Glutamatergic neuron (in vitro differentiated cells): ENCODE measurements at places on chromosomes 7 and 10.

- H3K27ac ChIP-seq = no peak overlapping the region
- peaks cover 3% of the 10 kb centered on the region for H3K4me1 ChIP-seq
- H3K4me3 ChIP-seq = peak overlapping the region; percentile 20
- H3K27me3 ChIP-seq = peaks cover 55% of the 10 kb centered on the region
These were observed 11.7 kb upstream of the HOXA2 start for GRCh38 chr7:27113991-27114769.

GRCh38 chr7:20786421-20786778 lies 286 bp downstream of the SP8 start:
- no peaks in the 10 kb centered on the region for H3K36me3 ChIP-seq
- no peak overlapping the region for H3K27ac ChIP-seq
- DNase-seq = no peak
- peaks cover 16% of the 10 kb centered on the region for H3K4me1 ChIP-seq

DNA sequence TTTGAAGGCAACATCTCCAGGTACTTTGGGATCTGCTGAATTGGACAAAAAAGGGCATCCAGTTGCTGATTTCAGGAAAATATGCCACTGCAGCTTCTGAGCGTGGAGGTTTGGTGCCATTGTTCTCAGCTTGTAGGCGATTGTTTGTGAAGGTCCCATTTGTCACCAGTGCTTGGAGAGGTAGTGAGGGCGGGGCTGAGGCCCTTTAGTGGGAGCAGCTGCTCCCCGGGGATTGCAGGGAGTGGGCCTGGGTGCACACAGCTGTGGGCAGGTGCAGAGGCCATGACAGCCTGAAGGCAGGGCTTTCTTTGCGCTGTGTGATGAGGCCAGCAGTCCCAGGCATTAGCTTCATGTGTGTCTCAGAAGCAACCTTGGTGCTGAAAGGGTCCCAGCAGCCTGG lies 3.9 kb downstream of the FAM20C start:
- H3K27me3 ChIP-seq = peaks cover 19% of the 10 kb centered on the region
- no peak for DNase-seq
- H3K36me3 ChIP-seq = peaks cover 14% of the 10 kb centered on the region
- peak overlapping the region; percentile 75 for H3K27ac ChIP-seq
- H3K4me1 ChIP-seq = peaks cover 28% of the 10 kb centered on the region
- peak overlapping the region; percentile 96 for H3K4me3 ChIP-seq

GRCh38 chr10:1193561-1193960 lies 137.4 kb downstream of the WDR37 start:
- H3K27me3 ChIP-seq = no peaks in the 10 kb centered on the region
- H3K27ac ChIP-seq = no peak overlapping the region
- H3K4me3 ChIP-seq = no peak overlapping the region
- no peak for DNase-seq
- H3K4me1 ChIP-seq = peaks cover under 1% of the 10 kb centered on the region

DNA sequence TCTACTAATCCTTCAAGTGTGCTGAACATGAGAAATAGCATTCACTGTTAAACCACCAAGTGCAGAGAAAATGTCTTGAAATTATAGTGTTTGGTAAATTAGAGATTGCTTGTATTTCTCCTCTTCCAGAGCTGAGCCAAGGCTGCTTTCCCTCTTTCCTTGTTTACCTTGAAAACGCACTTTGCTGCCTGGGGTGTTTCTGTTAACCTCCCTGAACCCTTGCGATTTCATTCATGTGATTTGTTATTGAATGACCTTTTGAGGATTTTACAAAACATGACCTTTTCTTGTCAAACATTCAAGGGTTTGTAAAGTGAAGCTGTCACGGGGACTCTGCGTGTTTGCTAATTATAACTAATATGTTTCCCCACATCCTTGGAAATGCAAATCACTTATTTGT lies 169.4 kb downstream of the LRMDA start:
- H3K4me3 ChIP-seq = no peak overlapping the region
- no peaks in the 10 kb centered on the region for H3K4me1 ChIP-seq

DNA sequence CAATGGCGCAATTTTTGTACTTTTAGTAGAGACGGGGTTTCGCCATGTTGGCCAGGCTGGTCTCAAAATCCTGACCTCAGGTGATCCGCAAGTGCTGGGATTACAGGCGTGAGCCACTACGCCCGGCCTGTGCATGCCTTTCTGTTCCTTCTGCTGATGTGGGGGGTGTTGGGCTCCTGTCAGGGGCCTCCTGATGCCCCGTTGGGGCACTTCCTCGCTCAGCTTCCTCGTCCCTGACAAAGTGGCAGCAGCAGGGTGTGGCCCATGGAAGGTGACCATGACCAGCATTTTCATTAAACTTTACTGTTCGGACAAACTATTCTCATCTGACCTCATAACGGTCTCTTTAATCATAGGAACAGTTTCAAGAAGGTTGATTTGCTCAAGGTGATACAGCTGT lies 69.4 kb downstream of the TBXAS1 start:
- peaks cover 18% of the 10 kb centered on the region for H3K36me3 ChIP-seq
- no peak overlapping the region for H3K4me3 ChIP-seq
- H3K27me3 ChIP-seq = no peaks in the 10 kb centered on the region
- no peaks in the 10 kb centered on the region for H3K4me1 ChIP-seq
- H3K27ac ChIP-seq = no peak overlapping the region

GRCh38 chr7:74619235-74619860 lies 38.2 kb upstream of the GTF2I start:
- no peak overlapping the region for H3K4me3 ChIP-seq
- peaks cover 3% of the 10 kb centered on the region for H3K27me3 ChIP-seq
- H3K27ac ChIP-seq = no peak overlapping the region
- peaks cover 11% of the 10 kb centered on the region for H3K4me1 ChIP-seq
- H3K36me3 ChIP-seq = no peaks in the 10 kb centered on the region
- no peak for DNase-seq

DNA sequence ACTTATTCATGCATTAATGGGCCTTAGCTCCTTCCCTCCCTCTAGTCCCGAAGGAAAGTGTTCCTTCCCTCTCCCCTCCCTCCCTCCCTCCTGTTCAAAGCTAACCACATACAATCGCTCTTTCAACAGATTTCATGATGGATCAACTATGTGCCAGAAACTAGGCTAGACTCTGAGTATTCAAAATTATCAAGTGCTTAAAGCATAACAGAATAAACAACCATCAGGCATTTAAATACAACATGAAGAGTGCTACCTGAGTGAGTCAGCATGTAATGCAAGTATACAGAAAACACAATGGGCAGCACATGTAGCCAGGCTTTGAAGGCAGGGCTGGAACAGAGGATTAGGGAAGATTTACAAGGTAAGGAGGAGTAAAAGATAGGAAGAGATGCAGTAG lies 11.3 kb downstream of the CHCHD3 start:
- H3K4me1 ChIP-seq = peaks cover 17% of the 10 kb centered on the region
- peak overlapping the region; percentile 44 for H3K27ac ChIP-seq
- peaks cover 5% of the 10 kb centered on the region for H3K27me3 ChIP-seq
- H3K4me3 ChIP-seq = no peak overlapping the region
- no peaks in the 10 kb centered on the region for H3K36me3 ChIP-seq

DNA sequence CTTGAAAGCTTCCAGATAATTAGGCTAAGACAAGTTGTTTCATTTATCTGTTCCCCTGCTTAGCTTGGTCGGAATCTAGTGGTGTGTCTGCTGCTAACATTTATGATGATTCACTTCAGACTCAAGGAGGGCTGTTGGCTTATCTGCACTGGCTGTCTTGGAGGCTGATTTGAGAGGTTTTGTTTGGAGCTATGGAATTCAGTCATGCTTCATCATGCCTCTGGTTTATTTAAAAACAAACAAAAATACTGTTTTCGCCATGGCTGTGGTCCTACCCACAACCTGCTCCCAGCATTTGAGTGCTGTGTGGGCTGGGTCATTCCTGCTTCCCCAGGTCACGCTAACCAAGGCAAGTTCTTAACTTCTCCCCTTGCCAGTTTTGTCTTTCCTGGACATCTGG lies 11.7 kb upstream of the ARPC1B start:
- no peak overlapping the region for H3K4me3 ChIP-seq
- no peak for DNase-seq
- peaks cover 9% of the 10 kb centered on the region for H3K36me3 ChIP-seq
- no peaks in the 10 kb centered on the region for H3K4me1 ChIP-seq
- no peak overlapping the region for H3K27ac ChIP-seq

- H3K27me3 ChIP-seq = no peaks in the 10 kb centered on the region
- H3K36me3 ChIP-seq = no peaks in the 10 kb centered on the region
These were observed 136.6 kb downstream of the AHR start for GRCh38 chr7:17434841-17435692.

DNA sequence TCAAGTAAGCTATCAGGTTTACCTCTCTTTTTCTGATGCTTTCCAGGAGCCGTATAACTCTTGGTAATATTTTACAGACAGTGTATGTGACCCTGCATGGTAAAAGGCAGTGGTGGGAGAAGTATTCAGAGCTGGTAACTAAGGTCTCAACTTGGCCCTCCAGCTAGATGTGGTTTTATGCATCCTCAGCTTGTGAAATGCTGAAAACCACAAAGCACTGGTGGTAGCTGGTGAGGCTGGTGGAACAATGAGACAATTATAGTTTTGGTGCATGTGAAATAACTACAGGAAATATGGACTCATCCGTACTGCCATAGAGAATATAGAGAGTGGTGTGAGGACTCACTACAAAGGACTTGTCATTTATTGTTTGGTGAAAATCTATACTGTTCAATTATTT lies 383.0 kb upstream of the PCDH15 start:
- no peaks in the 10 kb centered on the region for H3K36me3 ChIP-seq
- no peaks in the 10 kb centered on the region for H3K27me3 ChIP-seq
- no peak overlapping the region for H3K27ac ChIP-seq
- no peak overlapping the region for H3K4me3 ChIP-seq

- H3K36me3 ChIP-seq = peaks cover 4% of the 10 kb centered on the region
- no peaks in the 10 kb centered on the region for H3K4me1 ChIP-seq
- no peak overlapping the region for H3K4me3 ChIP-seq
- H3K27me3 ChIP-seq = peaks cover 7% of the 10 kb centered on the region
- no peak overlapping the region for H3K27ac ChIP-seq
These were observed 464.5 kb upstream of the ZMIZ1 start for GRCh38 chr10:78604286-78604685.

DNA sequence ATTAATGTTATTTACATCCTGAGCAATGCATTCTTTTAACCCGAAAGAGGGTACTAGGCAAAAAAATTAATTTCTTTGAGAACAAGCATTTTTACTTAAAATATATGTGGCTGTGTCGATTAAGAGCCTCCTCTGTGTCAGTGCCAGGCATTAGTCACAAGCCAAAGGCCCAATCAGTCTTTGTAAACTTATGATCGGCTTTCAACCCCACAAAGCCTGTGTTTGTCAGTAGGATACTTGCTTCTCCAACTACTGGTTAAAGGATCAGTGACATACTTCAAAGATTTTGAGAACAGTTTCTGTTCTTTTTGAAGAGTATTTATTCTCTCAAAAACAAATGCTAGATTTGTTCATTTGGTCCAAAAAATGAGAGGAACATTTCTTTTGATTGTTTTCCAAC lies 159.3 kb downstream of the NRCAM start:
- peaks cover 14% of the 10 kb centered on the region for H3K4me1 ChIP-seq
- no peaks in the 10 kb centered on the region for H3K27me3 ChIP-seq
- no peak overlapping the region for H3K4me3 ChIP-seq
- no peak overlapping the region for H3K27ac ChIP-seq
- DNase-seq = no peak

DNA sequence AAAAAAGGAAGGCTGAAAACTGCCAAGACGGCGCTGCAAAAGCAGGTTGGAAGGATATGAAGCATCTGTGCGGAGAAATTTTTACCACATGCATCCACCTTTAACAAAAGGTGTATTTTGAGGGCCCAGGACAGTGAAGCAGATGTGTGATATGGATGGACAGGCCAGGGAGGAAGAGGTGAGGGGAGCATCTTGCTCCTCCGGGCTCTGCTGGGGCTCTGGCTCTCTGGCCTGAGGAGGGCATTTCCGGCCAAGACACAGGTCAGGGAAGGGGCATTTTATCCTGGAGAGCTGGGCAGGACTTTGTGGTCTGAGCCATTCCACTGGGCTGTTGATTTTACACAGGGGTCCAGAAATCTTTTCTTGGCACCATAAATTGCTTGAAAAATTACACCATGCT lies 175.1 kb downstream of the ZMYND11 start:
- no peaks in the 10 kb centered on the region for H3K36me3 ChIP-seq
- H3K4me1 ChIP-seq = peaks cover 21% of the 10 kb centered on the region
- H3K27ac ChIP-seq = no peak overlapping the region
- no peak for DNase-seq
- peaks cover 4% of the 10 kb centered on the region for H3K27me3 ChIP-seq

DNA sequence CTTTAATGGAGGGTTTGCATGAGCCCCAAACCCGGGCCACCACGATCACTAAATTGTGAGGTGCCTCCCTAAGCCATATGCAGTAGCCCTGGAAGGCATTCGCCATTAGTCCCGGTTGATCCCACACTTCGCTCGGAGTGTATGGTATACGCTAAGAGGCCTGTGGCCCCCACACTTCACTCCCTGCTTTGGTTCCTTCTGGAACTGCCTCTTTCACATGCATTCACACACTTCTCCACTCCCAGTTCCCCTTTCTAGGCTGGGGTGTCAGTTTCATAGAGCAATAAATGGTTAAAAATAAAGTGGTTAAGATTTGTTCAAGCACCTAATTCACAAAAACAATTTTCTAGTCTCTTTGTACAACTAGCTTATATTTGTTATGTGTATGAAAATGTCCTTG lies 212.1 kb upstream of the KCND2 start:
- no peak for DNase-seq
- no peak overlapping the region for H3K4me3 ChIP-seq
- no peak overlapping the region for H3K27ac ChIP-seq
- no peaks in the 10 kb centered on the region for H3K36me3 ChIP-seq

DNA sequence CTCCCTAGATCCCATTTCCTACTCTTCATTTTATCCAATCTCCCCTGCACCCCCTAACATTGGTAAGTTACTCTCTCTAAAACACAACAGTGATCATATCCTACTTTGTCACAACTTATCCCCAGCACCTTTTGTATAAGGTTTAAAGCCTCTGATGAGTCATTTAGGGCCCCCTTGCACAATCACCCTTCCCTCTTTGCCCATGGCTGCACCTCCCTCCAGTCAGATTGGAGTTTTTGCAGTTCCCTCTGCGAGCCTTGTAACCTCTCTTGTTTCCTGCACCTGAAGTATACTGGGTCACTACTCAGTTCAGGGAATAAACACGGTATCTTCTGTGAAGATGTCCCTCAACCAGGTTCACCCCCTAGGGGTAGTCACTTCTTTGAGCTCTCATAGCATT lies 55.9 kb upstream of the ADRB1 start:
- H3K36me3 ChIP-seq = peaks cover 6% of the 10 kb centered on the region
- no peaks in the 10 kb centered on the region for H3K4me1 ChIP-seq
- H3K4me3 ChIP-seq = no peak overlapping the region
- DNase-seq = no peak
- no peak overlapping the region for H3K27ac ChIP-seq
- peaks cover 3% of the 10 kb centered on the region for H3K27me3 ChIP-seq

DNA sequence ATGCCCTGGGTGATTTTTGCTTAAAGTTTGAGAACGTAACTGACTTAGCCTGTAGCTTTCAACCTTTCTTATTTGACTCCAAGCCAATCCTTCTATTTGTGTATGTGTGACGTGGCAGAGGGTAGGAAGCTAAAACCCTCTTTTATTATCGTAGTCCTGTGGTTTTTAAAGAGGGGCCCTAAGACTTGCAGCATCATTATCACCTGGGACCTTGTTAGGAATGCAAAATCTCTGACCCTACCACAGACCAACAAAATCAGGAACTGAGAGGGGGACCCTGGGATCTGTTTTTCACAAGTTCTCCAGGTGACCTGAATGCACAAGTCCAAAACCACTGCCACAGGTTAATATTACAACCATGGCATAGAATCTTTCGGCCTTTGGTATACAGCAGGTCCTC lies 80.1 kb downstream of the OSBPL3 start:
- no peaks in the 10 kb centered on the region for H3K36me3 ChIP-seq
- no peak overlapping the region for H3K27ac ChIP-seq
- H3K27me3 ChIP-seq = peaks cover 2% of the 10 kb centered on the region
- no peak overlapping the region for H3K4me3 ChIP-seq
